ENCODE measurements at places on chromosomes 1 and 21. TPM values are rescaled to one million over a fixed set of nuclear protein-coding genes. Genes with fewer than 3 reads are reported as not detected.

VSIG8 gene
- not detected for total RNA-seq

C1orf53 gene
- total RNA-seq, result 5.9 TPM

CYP2J2 gene
- not detected for total RNA-seq

GRCh38 chr21:40685141-40685540, 161.8 kb downstream of the DSCAM start:
- no peak for DNase-seq

PCSK9 gene
- total RNA-seq, result 2.1 TPM

DNA sequence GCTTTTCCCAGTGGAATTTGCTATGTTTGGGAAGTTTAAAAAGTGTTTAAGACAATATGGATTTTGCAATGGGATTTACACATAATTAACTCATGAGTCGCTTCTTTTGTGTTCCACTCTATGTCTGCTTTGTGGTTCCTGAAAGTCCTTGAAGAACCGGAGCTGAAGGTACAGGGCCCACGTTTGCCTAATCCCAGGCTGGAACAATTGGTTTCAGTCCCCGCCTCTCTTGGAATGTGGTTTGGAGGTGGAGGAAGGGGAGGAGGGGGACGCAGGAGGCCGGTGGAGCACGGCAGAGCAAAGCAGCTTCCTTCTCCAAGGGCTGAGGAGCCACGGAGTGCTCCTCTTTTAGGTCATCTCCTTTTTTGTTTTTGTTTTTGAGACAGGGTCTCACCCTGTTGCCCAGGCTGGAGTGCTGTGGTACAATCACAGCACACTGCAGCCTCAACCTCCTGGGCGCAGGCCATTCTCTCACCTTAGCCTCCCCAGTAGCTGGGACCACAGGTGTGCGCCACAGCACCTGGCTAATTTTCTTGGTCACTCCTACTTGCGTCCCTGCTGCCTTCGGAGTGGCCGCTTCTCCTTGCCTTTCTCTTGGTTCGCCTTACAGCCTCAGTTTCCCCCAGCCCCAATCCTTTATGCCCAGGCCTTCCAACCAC, 129.5 kb upstream of the ERRFI1 start:
- no peak for DNase-seq

GRCh38 chr1:112701227-112702066, 5.5 kb downstream of the RHOC start:
- peak; percentile 2 for DNase-seq

DNA sequence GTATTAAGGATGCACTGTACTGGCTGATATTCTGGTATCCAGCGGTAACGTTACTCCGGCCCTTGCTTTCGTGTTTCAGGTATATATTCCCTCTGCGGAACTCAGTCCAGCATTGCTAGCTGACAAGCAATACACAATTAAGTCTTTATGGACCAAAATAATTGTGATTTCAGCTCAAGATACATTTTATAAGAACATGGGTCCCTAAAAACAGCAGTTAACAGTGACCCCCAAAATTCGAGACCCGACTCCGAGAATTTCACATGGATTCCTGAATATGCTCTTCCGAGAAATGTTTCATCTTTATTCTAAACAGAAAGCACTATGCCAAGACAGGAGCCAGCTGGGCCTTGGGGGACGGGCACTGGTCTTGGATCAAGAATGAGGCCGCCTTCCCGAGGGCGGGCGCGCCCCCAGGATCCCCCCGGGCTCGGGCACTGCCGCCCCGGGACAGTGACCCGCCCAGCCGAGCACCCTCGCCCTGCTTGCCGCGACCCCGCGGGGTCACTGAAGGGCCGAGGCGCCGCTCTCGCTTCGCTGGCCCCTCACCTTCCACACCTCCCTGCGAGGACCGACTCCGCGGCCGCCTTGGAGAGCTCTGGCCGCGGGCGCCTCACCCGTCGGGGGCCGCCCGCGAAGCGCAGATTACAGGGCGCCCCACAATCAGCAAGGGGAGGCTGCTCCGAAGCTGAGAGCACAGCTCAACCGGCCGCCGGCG, 610 bp downstream of the SCYL3 start:
- no peak for DNase-seq

- DNase-seq, result no peak
Observed at GRCh38 chr1:116577759-116578314, 7.0 kb upstream of the CD58 start.

OR10J1 gene
- total RNA-seq, result not detected

GRCh38 chr1:8816264-8816663, 1.2 kb downstream of the RERE start:
- no peak for DNase-seq

GRCh38 chr21:19049567-19049966, 646.0 kb upstream of the TMPRSS15 start:
- DNase-seq, result no peak

DNA sequence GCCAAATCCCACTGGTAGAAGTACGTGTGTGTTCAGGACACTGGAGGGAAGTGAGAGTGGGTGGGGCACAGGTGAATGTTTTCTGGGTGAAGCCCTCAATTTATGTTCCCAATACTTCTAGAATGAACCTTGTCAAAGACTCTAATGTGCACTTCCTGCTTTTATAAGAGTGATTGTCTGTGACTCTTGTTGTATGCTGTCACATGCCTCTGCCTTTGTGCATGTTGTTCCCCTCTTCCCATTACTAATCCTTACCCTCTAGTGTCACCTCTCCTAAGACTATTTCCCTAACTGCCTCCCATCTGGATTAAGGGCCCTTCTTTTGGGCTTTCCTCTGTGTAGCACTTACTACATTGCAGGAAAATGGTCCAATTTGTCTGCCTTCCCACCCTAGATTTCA, 2.5 kb upstream of the LINGO4 start:
- DNase-seq, result no peak

- DNase-seq, result peak; percentile 70
Observed at GRCh38 chr1:201309416-201309815, 26.1 kb downstream of the PKP1 start.

DNA sequence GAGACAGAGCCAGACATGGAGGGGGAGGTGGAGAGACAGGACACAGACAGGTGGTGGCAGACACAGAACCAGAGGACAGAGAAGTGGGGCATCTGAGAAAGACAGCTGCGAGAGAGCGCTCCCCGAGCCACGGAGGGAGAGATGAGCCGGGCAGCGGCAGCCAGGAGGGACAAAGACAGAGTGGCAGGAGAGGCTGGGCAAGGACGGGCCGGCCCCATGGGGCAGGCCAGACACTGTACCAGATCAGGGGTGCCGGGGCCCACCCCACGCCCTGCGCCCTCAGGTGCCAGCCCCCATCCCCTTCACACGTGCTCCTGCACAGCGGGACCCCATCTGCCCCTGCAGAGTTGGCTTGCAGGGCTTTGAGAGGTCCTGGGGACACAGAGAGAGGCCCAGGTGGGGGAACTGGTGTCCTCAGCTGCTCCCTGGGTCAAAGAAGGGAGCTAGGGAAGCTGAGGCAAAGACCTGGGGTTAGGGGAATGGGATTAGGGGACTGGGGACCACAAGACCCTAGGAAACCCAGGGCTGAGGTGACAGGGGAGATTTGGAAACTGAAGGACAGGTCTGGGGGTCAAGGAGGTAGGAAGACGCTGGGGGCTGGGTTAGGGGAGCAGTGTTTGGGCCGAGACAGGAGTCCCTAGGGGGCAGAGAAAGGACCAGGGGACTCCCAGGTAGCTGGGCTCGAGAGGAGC, 643 bp downstream of the FNDC5 start:
- DNase-seq, result peak; percentile 46

PDIK1L gene
- 7.2 TPM for total RNA-seq
